ENCODE measurements at places on chromosomes 13 and 19. TPM values are rescaled to one million over a fixed set of nuclear protein-coding genes. Genes with fewer than 3 reads are reported as not detected.

DNA sequence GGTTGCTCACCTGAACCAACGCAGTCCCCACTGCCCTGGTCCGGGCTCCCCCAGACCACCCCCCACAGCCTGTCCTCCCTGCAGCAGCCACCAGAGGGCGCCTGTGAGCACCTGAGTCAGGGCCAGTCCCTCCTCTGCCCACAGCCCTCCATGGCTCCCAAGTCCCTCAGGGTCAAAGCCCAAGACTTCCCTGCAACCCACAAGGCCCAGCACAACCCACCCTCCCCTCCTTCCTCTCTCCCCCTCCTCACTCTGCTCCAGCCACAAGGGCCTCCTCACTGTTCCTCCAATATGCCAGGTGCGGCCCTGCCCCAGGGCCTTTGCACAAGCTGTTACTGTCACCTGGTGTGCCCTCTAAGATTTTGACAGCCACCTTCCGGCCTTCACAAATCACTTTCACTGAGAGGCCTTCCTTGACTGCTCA lies 10.9 kb downstream of the GNA15 start:
- DNase-seq = no peak

DNA sequence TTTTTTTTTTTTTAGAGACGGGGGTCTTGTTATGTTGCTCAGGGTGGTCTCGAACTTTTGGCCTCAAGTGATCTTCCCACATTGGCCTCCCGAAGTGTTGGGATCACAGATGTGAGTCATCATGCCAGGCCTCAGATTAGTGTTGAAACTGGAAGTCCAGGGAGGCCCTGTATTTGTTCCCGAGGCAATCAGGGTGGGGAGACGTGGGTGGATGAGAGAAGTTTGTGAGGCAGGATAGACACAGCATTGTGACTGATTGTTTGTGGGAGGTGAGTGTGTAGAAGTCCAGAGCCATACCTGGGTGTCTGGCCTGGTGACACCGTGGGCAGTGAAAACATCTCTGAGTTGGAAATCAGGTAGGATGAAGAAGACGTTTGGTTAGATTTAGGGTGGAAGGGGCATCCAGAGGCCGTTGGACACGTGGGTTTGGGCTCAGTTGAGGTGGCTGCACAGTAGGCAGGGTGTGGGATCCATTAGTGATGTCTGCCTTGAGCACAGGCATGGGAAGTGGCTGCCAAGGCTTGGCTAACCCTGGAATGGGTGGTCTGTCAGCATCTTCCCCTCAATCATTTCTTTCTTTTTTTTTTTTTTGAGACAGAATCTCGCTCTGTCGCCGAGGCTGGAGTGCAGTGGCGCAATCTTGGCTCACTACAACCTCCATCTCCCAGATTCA lies 12.4 kb downstream of the RTN2 start:
- DNase-seq = no peak

The BORCS8 gene
- total RNA-seq = 12.4 TPM

The CLPTM1 gene
- total RNA-seq = 43.2 TPM

The ZNF433 gene
- 6.0 TPM for total RNA-seq
